ENCODE measurements at places on chromosomes 11 and 22.
A peak's percentile ranks its signal among the peaks of the same experiment; 100 is the strongest.

GRCh38 chr11:81756864-81757595 lies 976.6 kb downstream of the FAM181B start:
- DNase-seq, result no peak
- no peaks in the 10 kb centered on the region for H3K4me1 ChIP-seq
- H3K27me3 ChIP-seq, result no peaks in the 10 kb centered on the region
- no peak overlapping the region for H3K27ac ChIP-seq

DNA sequence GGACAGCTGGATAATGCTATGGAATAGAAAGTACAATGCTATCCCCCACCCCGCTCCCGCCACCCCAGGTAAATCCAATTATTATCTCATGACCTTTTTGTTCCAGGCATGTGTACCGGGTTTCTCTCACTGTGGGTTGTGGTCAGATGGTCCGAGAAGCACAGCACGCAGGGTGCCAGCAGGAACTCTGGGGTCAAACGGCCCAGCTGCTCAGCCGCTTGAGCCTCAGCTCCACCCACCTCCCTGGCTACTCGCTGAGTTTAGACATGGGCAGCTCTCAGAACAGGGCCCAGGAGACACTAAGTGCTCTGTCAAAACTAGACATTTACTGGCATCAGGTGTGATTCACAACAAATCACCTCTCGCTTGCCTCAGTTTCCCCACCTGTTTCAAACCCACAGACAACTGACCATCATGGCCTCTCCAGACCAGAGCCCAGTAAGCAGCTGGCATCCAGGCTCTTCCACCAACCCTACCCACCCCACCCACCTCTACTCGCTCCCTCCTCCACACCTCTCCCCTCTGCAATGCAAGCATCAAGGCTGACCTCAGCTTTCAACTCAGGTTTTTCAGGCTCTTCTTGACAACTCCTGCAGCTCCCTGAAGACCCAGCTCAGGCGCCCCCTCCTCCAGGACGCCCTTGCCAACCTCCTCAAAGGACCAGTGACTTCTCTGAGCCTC lies 13.0 kb upstream of the MFNG start:
- H3K36me3 ChIP-seq, result no peaks in the 10 kb centered on the region
- peaks cover 8% of the 10 kb centered on the region for H3K4me1 ChIP-seq
- peaks cover 54% of the 10 kb centered on the region for H3K27me3 ChIP-seq
- H3K4me3 ChIP-seq, result no peak overlapping the region
- no peak for DNase-seq
- no peak overlapping the region for H3K27ac ChIP-seq

- DNase-seq, result no peak
- peaks cover 4% of the 10 kb centered on the region for H3K36me3 ChIP-seq
- H3K4me1 ChIP-seq, result peaks cover 7% of the 10 kb centered on the region
- no peak overlapping the region for H3K4me3 ChIP-seq
- no peaks in the 10 kb centered on the region for H3K27me3 ChIP-seq
- no peak overlapping the region for H3K27ac ChIP-seq
Observed at GRCh38 chr11:46026606-46027293, 94.5 kb downstream of the PHF21A start.

DNA sequence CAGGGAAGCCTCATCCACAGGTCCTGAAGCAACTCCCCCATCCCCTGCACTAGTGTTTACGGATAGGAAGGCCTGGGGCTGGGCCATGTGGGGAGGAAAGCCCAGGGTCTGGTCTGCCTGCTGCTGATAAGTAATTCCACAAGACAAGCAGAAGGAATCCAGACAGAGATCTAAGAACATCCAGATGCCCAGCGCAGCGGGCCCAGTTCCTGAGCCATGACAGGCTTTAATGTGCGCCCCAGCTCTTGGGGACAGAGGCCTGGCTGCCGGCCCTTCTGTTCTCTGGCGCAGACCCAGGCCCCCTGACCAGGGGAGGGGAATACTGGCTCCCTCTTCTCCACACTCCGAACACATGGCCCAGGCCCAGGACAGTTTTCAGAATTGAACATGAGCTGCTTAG lies 28.8 kb upstream of the ETS1 start:
- peaks cover 84% of the 10 kb centered on the region for H3K4me1 ChIP-seq
- H3K4me3 ChIP-seq, result no peak overlapping the region

GRCh38 chr22:45932071-45932470 lies 44.9 kb downstream of the WNT7B start:
- peaks cover 63% of the 10 kb centered on the region for H3K27me3 ChIP-seq
- H3K36me3 ChIP-seq, result no peaks in the 10 kb centered on the region
- no peak for DNase-seq
- no peak overlapping the region for H3K4me3 ChIP-seq

- H3K4me1 ChIP-seq, result peaks cover 17% of the 10 kb centered on the region
- peaks cover 5% of the 10 kb centered on the region for H3K36me3 ChIP-seq
- DNase-seq, result no peak
- peaks cover 4% of the 10 kb centered on the region for H3K27me3 ChIP-seq
- no peak overlapping the region for H3K27ac ChIP-seq
Observed at GRCh38 chr22:32414191-32414590, 2.1 kb upstream of the RTCB start.

- no peaks in the 10 kb centered on the region for H3K36me3 ChIP-seq
- H3K4me3 ChIP-seq, result no peak overlapping the region
Observed at GRCh38 chr11:125274774-125275173, 110.2 kb downstream of the PKNOX2 start.

GRCh38 chr11:42840860-42841259 lies 470.9 kb upstream of the API5 start:
- H3K27ac ChIP-seq, result no peak overlapping the region
- H3K4me1 ChIP-seq, result no peaks in the 10 kb centered on the region
- no peaks in the 10 kb centered on the region for H3K27me3 ChIP-seq
- H3K4me3 ChIP-seq, result no peak overlapping the region
- H3K36me3 ChIP-seq, result no peaks in the 10 kb centered on the region
- DNase-seq, result no peak

- no peaks in the 10 kb centered on the region for H3K4me1 ChIP-seq
- no peak overlapping the region for H3K27ac ChIP-seq
- DNase-seq, result no peak
- H3K4me3 ChIP-seq, result no peak overlapping the region
- no peaks in the 10 kb centered on the region for H3K36me3 ChIP-seq
Observed at GRCh38 chr11:30422447-30423278, 99.8 kb downstream of the ARL14EP start.

DNA sequence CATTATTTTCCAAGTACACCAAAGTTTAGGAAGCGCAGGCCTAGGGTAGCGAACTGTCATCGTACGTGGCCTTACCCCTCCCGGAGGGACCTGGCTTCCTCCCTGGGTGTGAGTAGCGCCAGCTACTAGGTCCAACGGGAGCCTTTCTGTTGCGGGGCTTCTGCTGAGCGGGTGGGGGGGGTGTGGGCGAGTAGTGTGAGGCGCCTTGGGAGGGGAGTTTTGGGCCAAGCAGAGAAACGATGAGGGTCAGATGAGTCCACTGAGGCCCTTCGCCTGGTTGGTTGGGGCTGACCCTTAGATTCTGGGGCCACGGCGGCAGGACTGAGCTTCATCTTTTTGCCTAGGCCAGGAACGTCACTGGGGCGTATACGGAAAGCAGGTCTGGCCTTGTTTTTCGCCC lies 868 bp downstream of the TEF start:
- DNase-seq, result no peak
- peak overlapping the region; percentile 91 for H3K4me3 ChIP-seq
- H3K4me1 ChIP-seq, result peaks cover 17% of the 10 kb centered on the region
- H3K27ac ChIP-seq, result peak overlapping the region; percentile 86

DNA sequence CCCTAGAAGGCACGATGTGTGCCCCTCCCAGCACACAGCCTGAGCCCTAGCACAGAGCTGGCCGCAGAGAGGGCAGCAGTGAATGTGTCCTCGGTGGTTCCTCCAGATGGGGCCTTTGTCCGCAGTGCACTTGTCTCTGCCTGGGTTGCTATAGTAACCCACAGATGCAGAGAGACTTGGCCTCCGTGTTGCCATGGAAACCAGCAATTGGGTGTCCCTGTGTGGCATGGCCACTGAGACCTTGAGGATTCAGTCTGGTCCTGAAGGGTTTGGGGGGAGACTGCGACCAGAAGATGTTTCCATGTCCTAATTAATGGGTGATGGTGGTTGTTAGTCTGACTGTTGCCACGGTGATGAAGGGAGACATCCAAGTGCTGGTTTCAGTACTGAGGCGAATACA lies 42.6 kb upstream of the TUB start:
- H3K4me3 ChIP-seq, result no peak overlapping the region
- H3K4me1 ChIP-seq, result peaks cover 2% of the 10 kb centered on the region
- no peaks in the 10 kb centered on the region for H3K36me3 ChIP-seq
- no peak for DNase-seq
- peaks cover 23% of the 10 kb centered on the region for H3K27me3 ChIP-seq

DNA sequence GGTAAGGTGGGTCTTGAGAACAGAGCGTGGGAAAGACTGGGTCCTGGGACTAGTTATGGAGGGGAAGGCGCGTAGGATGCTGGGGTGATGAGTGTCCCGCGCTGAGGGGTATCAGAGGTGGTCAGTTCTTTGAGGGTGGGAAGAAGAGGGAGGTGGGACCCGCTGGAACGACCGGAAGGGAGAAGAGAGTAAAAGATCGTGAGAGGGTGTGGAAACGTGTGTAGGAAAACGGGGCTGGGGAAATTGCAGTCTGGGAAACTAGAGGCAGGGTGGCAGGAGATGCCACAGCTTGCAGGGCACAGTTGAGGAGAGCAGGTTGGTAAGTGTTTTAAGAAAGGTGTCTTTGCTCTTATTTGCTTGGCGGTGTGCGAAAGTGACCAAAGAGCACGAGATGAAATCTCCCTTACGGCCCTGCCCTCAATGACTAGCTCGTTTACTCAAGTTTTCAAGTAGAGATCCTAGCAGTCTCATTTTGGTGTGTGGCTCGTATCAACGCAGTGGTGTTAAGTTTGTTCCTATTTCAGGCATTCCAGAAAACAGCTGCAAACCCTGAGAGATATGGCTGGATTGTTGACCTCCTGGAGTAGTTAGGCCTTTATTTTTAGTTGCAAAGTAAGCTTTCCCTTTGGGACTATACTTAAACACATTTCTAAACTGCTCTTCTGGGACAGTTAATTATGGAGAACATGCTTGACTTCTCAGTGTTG lies 615 bp downstream of the STT3A start:
- peak overlapping the region; percentile 93 for H3K4me3 ChIP-seq
- H3K27ac ChIP-seq, result peak overlapping the region; percentile 100
- no peaks in the 10 kb centered on the region for H3K27me3 ChIP-seq
- no peak for DNase-seq

DNA sequence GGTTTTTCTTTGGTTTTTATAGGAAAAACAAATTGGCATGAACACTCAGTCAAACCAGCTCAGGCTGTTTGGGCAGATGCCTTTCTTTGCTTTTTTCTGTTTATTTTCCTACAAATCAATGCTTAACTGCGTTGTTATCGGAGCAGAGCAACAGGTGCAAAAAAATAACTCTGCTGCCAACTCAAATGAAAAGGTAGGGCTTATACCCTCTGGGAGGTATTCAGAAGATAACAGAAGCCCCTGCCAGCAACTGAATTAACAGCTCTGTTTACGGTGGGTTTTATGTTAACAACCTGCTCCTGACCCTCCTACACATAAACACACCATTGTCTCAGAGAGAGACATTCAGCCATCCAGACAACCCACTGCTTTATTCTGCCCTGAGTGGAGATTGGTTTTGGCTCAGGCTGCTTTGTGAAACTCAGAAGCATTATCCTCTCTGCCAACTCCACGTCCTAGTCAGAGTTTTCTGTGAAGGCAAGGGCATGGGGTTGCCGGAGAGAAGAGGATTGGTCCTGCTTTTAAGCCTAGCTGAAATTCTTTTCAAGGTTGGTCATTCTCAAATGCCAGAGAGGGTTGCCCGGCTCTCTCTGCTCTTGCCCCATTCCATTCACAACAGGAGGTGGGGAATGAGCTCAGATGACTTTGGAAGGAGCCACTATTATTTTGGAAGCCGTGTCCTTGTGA lies 11.4 kb downstream of the EHF start:
- no peak overlapping the region for H3K4me3 ChIP-seq
- peaks cover 15% of the 10 kb centered on the region for H3K4me1 ChIP-seq
- no peak for DNase-seq
- no peaks in the 10 kb centered on the region for H3K36me3 ChIP-seq

DNA sequence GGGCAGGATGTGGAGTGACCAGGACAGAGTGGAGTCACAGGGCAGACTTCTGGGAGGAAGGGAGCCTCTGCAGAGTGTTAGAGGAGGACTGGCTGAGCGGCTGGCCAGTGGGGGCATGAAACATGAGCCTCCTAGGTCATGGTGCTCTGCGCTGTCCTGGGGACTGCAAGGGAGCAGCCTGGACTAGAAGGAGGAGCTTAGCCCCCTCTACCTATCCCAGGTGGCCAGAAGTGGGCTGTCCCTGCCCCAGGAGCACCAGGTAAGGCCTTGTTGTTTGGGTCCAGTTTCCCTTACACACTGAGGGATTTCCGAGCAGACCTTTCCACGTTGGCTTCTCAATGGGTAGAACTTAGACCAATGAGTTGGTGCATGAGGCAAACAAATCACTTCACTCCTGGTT lies 7.4 kb downstream of the PKNOX2 start:
- H3K4me3 ChIP-seq, result no peak overlapping the region
- H3K27me3 ChIP-seq, result peaks cover 95% of the 10 kb centered on the region
- DNase-seq, result no peak
- H3K27ac ChIP-seq, result no peak overlapping the region
- no peaks in the 10 kb centered on the region for H3K36me3 ChIP-seq

DNA sequence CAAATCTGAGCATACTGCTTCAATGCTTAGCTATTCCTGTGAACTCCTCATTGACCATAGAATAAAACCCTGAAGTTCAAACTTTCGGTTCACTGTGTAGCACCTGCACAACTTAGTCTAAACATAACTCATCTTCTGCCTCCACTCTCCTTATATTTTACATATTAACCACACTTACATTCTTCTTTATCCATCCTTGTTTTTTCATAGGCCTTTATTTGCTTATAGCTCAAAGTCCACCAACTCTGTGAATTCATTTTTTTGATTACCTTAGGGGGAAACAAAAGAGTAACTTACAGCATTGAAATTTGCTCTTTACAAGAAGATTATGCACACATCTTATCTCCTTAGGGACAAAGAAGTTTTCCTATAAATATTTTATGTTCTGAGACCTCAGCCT lies 521.6 kb upstream of the FAT3 start:
- no peaks in the 10 kb centered on the region for H3K36me3 ChIP-seq
- no peaks in the 10 kb centered on the region for H3K4me1 ChIP-seq
- DNase-seq, result no peak

GRCh38 chr22:27032091-27032761 lies 374.8 kb downstream of the MIAT start:
- H3K4me3 ChIP-seq, result no peak overlapping the region
- no peak overlapping the region for H3K27ac ChIP-seq
- H3K27me3 ChIP-seq, result peaks cover 19% of the 10 kb centered on the region
- H3K4me1 ChIP-seq, result no peaks in the 10 kb centered on the region
- H3K36me3 ChIP-seq, result no peaks in the 10 kb centered on the region
